ENCODE measurements at places on chromosomes 12 and 14. TPM values are rescaled to one million over a fixed set of nuclear protein-coding genes. Genes with fewer than 3 reads are reported as not detected.

- DNase-seq = no peak
- H3K4me3 ChIP-seq = no peak overlapping the region
- H3K4me1 ChIP-seq = no peaks in the 10 kb centered on the region
Measured at GRCh38 chr12:63362791-63363190, 211.8 kb upstream of the AVPR1A start.

LRRIQ1 gene
- 1.2 TPM for total RNA-seq

- H3K36me3 ChIP-seq = no peaks in the 10 kb centered on the region
- H3K27me3 ChIP-seq = no peaks in the 10 kb centered on the region
- H3K4me3 ChIP-seq = no peak overlapping the region
- no peaks in the 10 kb centered on the region for H3K4me1 ChIP-seq
Measured at GRCh38 chr12:32801269-32801980, 45.7 kb upstream of the YARS2 start.

GRCh38 chr12:53044052-53044581 is 5.7 kb upstream of the TNS2 start:
- peaks cover 20% of the 10 kb centered on the region for H3K27me3 ChIP-seq
- no peak overlapping the region for H3K4me3 ChIP-seq
- no peak overlapping the region for H3K27ac ChIP-seq
- peaks cover 38% of the 10 kb centered on the region for H3K4me1 ChIP-seq
- DNase-seq = no peak

Measured in H1 (cell line).